ENCODE measurements at places on chromosomes 6 and 20.

- DNase-seq, result no peak
Measured at GRCh38 chr6:134195985-134196384, 121.9 kb downstream of the SGK1 start.

DNA sequence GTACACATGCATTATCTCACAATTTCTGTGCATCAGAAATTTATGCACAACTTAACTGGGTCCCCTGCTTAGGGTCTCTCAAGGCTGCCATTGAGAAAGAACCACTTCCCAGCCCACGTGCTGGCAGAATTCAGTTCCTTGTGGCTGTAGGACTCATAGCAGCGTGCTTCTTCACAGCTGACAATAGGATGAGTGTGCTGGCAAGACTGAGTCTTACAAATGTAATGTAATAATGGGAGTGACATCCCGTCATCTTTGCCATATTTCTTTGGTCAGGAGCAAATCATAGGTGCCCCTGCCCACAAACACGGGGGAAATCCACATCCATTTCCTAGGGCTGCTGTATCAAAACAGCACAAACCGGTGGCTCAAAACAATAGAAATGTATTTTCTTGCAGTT lies 77.4 kb downstream of the FIG4 start:
- no peak for DNase-seq

DNA sequence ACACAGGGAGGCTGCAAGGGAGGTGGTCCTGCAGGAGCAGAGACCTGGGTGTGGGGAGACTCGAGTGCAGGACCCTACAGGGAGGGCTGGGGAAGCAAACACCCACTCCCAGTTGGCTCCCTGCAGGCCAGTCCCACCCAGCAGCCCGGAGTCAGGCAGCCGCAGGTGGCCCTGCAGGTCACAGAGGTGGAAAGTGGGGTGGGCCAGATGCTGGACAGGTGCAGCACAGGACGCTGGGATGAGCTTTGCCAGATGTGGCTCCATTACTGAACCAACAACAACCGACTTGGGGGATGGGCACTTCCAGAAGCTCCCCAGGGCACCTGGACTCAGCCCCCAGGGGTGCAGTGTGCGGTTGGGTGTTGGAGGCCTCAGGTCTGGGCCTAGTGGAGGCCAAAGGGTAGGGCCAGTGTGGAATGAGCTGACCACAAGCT lies 26.6 kb upstream of the MYT1 start:
- DNase-seq, result no peak

GRCh38 chr6:122495612-122496011 lies 24.0 kb upstream of the SERINC1 start:
- DNase-seq, result no peak

DNA sequence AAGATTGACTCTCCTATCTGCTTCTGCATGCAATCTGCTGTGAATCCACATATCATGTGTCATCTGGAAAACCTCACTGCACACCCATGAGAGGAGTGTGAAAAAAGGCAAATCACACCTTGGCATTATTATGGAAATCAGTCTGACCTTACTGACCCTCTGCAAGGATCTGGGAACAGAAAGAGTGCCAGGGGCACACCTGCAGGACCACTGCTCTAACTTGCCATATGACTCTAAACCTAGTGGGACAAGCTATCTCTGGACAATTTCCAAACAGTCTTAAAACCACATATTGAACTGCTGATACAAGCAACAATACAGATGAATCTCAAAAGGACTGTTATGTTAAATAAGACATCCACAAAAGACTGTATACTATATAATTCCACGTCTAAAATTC lies 50.3 kb downstream of the ABHD12 start:
- no peak for DNase-seq

- DNase-seq, result no peak
Measured at GRCh38 chr20:52405417-52405816, 213.8 kb upstream of the ZFP64 start.

DNA sequence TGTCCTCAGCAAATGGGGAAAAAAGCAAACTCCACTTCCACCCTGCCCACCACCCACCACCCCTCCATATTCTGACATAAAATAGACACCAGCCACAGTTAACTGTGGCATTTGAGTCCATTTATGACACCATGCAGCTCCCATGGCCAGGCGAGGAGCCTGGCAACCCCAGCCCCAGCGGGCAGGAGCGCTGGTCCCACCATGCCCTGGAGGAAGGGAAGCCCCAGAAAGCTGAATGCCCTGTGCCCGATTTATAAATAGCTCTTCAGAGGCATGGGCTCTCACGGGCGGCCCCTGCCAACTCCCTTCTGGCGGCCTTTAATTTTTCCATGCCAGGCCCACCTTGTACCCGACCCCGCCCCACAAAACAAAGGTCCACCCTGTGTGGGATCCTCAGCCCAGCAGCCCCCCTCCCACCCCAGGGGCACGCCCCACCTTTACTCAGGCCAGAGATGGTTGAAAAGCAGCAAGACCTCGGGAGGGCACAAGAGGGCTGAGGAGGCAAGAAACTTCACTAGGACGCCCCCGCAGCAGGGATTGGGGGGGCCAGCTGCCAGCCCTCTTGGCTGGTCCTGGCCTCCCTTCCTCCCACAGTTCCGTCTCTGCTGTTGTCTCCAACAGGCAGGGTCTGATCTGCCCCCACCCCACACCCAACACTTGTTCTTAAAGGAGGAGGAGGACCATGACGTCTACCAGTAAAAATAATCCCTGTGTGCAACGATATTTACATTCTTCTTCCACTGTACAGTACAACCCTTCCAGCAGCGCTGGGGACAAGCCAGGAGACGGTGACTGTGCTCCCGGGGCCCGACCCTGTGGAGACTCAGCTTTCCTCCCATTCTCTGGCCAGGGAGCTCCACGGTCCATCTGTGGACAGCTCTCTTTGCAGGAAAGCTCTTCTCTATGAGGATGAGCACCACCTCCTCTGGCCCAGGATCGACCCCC lies 115.6 kb upstream of the CDYL start:
- DNase-seq, result no peak

GRCh38 chr20:5495939-5496338 lies 179.2 kb upstream of the PROKR2 start:
- no peak for DNase-seq

DNA sequence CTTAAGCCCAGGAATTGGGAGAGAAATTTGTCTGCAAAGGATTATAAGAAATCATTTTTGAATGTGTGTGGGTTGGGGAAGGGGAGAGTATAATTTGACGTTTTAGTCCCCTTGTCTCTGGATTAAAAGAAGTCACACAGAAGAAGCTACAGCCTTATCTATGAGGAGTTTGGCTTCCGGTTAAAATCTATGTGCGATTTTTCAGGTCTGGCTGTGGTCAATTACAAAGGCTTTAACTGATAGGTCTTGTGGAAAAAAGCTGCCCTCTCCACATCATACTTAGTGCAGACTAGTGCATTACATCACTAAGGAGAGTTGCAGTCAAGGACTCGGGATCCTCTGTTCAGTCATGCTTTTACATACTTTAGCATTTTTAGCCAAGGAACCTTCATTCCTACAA lies 80.3 kb upstream of the HTR1B start:
- DNase-seq, result no peak

GRCh38 chr6:11096109-11096508 lies 2.5 kb downstream of the SMIM13 start:
- DNase-seq, result peak; percentile 49

GRCh38 chr6:149941583-149942460 lies at the start of gene ULBP2:
Gene ULBP2 (plus strand): TSS chr6:149942014. CDS start chr6:149942073, 59 bp downstream.
- peak; percentile 83 for DNase-seq

DNA sequence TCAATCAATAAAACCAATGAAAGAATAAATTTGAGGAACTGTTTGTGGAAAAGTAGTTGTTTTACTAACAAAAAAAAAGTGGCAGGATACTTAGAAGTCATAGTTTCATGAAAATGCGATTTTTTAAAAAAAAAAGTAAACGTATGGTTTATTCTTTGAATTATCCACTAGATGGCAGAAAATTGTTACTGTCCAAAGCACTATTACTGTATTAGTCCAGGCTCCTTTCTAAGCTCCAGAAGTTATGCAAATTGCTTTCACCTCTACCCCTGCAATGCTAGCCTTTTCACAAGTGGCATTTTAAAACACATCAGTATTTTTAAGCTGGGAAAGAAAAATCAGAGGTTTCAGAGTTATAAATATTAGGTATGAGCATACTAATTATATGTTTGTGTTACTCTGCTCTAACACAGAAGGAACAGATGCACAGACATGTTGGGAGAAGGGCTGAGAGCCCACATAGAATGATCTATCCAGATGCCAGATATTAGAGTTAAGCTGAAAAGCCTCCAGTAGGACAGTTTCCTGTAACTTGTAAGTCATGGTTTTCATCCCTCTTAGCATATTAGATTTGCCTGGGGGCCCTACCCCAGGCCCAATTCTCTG lies 63.9 kb downstream of the FHL5 start:
- DNase-seq, result peak; percentile 18

DNA sequence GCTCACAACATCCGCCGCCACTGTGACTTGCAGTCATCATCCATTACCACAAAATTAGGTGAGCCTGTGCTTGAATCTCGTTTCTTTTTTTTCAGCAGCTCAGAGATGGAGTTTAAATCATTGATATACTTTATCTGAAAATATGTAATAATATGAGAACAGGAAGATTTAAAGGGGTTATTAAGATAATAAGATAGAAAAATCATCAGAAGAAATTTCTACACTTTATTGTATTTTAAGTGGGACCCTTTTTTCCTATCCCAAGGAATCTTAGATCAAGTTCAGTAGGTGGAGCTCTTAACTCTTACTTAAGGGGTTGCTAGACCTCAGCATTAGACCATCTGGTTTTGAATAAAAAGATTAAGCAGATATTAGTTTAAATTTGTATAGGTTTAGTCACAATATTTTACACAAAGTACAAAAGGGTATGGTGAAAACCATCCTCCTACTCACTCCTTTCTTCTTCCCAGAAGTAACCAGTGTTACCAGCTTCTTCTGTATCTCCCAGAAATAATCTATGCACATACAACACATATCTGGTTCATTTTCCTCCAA lies 9.4 kb upstream of the NCOA7 start:
- DNase-seq, result no peak

- DNase-seq, result no peak
Measured at GRCh38 chr6:89357390-89357789, 4.9 kb upstream of the UBE2J1 start.

DNA sequence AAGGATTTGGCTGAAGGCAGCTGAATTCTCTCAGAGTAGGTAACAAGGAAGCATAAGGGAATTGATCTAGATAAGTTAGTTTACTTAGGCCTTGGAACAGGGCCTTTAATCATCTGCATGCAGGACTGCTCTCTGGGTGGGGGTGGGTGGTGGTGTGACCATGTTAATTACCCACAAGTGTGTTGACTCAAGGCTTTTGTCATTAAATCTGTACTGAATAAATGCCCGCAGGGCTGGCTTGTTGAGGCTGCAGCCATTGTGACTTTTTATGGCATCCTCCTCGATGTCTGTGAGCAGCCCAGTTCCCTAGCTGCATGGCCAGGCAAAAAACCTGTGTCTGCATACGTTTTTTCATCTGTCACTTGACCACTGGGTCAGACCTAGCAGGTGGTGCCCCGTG lies 63.5 kb upstream of the ASCC3 start:
- no peak for DNase-seq
